Activated naive CD4-positive, alpha-beta T cell (primary cell): ENCODE measurements at places on chromosomes 7 and 10.

- no peak for DNase-seq
Observed at GRCh38 chr7:1545417-1546246, 10.4 kb downstream of the TMEM184A start.

DNA sequence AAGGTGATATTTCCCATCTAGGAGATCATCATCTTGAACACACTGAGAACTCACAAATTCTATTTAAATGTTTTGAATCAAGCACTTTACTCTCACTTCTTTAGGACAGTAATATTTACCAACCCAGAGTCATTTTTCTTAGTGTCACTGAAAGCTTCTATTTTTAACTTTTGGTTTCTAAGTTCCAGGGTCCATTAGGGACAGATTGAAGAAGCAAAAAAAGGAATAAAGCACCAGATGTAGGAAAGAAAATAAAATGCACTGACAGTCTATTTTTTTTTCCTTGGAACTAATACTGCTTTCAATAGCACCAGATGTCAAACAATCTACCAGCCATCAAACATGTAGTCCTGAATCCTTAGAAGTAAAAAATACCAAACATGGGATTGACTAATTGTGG, 526.7 kb upstream of the LRRN3 start:
- no peak for DNase-seq

DNA sequence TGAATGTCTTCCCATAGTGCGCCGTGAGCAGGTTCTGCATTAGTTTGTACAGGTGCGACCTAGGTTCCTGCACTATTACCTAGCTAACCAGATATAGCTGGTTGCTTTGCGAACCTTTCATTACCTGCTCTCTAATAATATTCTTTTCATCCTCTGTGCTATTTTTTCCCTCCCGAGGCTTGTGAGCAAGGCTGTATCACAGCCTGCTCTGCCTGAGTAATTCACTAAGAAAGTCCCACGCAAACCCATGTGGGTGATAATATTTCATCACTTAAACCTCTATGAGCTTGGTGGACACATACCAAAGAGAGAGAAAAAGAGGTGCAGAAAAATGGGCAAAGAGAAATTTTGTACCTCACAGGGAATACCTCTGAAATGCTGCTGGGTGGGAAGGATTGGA, 8.4 kb downstream of the INHBA start:
- DNase-seq: no peak

DNA sequence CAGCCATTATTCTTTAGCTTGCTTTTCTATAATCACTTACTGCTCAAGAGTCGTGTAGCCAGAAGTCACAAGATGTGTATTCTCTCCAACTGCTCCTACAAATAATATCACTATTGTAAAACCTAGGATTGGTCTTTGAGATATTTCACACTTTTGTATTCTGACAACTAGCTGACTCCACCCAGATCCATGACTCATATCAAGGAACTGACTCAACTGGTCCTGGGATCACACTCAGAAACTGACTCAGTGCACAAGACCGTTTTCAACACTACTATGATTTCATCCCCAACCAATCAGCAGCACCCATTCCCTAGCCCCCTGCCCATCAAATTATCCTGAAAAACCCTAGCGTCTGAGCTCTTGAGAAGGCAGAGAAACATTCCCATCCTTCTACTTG, 56.5 kb upstream of the ORC5 start:
- DNase-seq: no peak

DNA sequence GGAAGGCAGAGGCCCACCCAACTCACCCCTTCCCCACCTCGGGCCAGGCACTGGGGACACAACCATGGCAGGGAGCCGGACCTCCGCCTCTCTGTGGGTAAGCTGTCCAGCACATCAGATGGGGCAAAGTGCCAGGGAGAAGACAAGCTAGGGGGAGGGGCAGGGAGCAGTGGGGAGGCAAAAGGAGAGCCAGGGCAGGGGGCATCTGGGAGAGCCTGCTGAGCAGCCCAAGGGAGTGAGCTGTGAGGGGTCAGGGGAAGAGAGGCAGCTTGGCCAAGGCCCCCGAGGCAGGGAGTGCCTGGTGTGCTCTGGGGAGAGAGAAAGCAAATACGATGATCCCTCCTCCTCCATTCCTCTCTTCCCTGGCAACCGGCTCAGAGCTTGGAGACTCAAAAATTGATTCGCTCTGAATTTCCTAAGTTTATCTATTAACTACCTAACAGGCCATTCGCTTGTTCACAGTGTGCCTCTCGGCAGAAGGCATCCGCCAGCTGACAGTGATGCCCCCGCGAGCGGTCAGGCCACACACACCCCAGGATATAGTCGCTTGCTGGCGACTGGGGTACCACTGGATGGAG, 4.5 kb downstream of the CAMK2B start:
- DNase-seq: no peak

DNA sequence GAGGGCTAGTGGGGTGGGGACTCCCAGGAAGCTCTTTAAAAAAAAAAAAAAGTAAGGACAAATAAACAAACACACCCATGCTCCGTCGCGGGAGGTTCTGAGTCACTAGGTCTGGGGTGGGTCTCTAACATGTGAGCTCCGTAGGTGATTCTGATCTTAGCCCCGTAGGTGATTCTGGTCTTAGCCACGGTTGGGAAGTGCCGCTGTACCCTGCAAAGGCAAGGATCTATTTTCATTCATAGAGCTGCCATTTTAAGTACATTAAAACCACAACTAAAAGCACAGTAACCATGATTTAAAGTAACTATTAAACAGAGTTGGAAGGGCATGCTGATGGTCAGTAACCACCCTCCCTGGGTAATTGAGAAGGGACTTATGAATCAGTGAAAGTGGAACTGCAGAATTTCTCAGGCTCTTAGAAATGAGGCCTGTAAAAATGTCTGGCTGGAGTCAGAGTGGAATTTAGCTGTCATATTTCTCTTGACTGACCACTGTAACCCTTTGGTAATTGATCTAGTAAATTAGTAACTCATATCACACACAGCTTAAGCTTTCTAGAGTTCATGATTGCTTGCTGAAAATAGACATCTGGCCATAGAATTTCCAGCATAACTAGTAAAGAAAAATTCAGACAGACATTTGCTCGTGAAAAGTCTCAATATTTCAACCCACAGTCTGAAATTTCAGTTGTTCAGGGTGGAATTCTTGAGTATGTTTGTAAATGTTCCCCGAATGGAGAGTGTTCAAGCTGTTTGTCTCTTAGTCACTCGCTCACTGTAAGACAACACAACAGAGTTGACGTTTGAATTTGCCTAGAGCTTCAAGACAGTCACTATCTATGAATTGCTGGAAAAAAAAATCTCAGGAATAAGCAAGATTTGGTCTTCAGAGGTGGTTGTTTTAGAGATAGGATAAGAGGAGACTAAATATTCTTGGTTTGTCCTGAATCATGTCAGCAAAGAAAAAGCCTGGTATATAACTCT, 34.2 kb upstream of the TCF7L2 start:
- no peak for DNase-seq

DNA sequence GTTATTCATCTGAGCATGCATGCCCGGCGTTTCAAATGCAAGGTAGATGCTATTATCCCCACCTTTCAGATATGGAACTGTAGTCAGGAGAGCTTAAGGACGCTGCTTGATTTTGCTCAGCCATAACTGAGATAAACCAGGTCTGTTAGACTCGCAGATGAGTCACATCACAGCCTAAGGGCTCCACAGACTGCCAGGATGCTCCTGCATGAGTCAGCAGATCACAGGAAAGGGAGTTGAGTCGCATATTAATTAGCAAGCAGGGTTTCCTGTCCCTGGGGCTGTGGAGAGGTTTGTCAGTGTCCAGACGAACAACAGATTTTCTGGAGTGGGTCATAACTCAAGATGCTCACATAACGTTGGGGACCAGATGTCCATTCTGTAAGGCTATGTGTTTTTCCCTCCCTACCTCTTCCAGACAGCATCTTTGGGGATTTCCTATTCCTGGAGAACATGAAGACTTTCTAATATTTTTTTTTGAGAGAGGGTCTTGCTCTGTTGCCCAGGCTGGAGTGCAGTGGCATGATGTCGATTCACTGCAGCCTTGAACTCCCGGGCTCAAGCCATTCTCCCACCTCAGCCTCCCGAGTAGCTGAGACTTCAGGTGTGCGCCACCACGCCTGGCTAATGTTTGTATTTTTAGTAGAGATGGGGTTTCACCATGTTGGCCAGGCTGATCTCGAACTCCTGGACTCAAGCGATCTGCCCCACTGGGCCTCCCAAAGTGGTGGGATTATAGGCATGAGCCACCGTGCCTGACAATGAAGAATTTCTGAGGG, 36.7 kb downstream of the PFKFB3 start:
- DNase-seq: peak; percentile 18
